ENCODE measurements at places on chromosomes 3 and 15.

- DNase-seq, result peak; percentile 6
Measured at GRCh38 chr3:147119989-147120388, 286.4 kb downstream of the ZIC4 start.

GRCh38 chr3:22372292-22373062, 621.5 kb upstream of the ZNF385D start:
- no peak for DNase-seq

- no peak for DNase-seq
Measured at GRCh38 chr3:103052236-103052830, 617.5 kb downstream of the ZPLD1 start.

DNA sequence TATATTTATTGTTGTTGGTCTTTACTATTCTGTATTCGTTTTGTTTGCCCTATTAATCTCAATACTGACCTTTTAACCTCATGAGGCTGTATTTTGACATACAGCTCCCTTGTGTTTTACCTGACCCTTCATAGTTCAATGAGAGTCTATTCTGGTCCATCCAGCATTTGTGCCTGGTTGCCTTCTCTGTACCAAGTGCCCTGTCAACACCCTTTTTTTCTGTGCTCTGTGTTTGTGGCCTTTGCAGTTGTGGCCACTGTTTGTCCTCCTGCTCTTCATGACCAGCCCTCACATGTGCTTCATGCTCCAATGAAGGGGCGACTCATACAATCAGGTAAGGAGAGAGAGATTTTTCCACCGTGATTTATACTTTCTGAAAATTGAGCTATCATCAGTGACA, 368.2 kb downstream of the IL20RB start:
- DNase-seq, result no peak

- DNase-seq, result peak; percentile 57
Measured at GRCh38 chr15:93105485-93105884, 16.5 kb upstream of the RGMA start.

GRCh38 chr3:176872771-176873209, 324.5 kb downstream of the TBL1XR1 start:
- peak; percentile 10 for DNase-seq

DNA sequence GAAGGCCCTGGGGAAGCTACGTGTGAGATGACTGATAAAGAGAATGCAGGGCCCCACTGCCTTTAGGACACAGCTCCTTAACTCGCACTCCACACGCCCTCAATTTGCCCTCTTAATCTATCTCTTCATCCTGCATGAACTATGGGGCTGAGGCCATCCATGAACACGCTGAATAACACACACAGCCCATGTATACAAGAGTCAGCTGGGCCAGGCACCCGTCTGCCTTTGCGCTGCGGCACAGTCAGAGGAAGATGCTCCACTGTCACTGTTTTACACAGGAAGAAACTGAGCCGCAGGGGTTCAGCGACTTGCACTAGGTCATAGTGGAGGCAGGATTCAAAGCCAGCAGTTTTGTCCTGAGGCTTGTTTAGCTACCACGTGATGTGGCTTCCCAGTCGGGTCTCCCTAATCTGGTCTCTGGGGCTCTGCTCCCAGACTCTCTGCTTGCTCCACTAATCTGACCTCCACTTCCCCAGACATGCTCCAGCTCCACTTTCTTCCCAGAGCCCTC, 43.9 kb downstream of the TLE3 start:
- no peak for DNase-seq

GRCh38 chr15:25682340-25682739, 180.8 kb downstream of the ATP10A start:
- DNase-seq, result no peak
